ENCODE measurements at places on chromosomes 4 and X. TPM values are rescaled to one million over a fixed set of nuclear protein-coding genes. Genes with fewer than 3 reads are reported as not detected.

The TMEM35A gene
- 0.28 TPM for total RNA-seq

The PRDM5 gene
- 2.7 TPM for total RNA-seq

The TCEAL5 gene
- total RNA-seq = not detected

The PAGE1 gene
- total RNA-seq = not detected

The SHISA3 gene
- total RNA-seq = 0.36 TPM

The GRK4 gene
- 5.9 TPM for total RNA-seq

The SERPINA7 gene
- total RNA-seq = not detected

The DCK gene
- total RNA-seq = 6.3 TPM

The JADE3 gene
- total RNA-seq = 1.3 TPM

The PRDM8 gene
- total RNA-seq = 0.69 TPM

The DNASE1L1 gene
- total RNA-seq = 149 TPM

The WDFY3 gene
- 53.1 TPM for total RNA-seq

Measured in psoas muscle (tissue), 8 donors.